ENCODE measurements at places on chromosomes 2 and 18. TPM values are rescaled to one million over a fixed set of nuclear protein-coding genes. Genes with fewer than 3 reads are reported as not detected.
A peak's percentile ranks its signal among the peaks of the same experiment; 100 is the strongest.

FBXO36 gene
- 3.4 TPM for total RNA-seq

NT5C1B gene
- total RNA-seq: not detected

- no peak overlapping the region for H3K4me3 ChIP-seq
- peaks cover 16% of the 10 kb centered on the region for H3K4me1 ChIP-seq
- peak; percentile 51 for DNase-seq
- no peaks in the 10 kb centered on the region for H3K36me3 ChIP-seq
- no peak overlapping the region for H3K27ac ChIP-seq
Measured at GRCh38 chr2:171086352-171087290, 74.1 kb downstream of the TLK1 start.

GRCh38 chr2:119149611-119150010 lies 8.9 kb downstream of the C1QL2 start:
- H3K4me1 ChIP-seq: peaks cover 6% of the 10 kb centered on the region
- H3K27ac ChIP-seq: no peak overlapping the region
- DNase-seq: no peak
- peaks cover 8% of the 10 kb centered on the region for H3K27me3 ChIP-seq
- no peaks in the 10 kb centered on the region for H3K36me3 ChIP-seq

DNA sequence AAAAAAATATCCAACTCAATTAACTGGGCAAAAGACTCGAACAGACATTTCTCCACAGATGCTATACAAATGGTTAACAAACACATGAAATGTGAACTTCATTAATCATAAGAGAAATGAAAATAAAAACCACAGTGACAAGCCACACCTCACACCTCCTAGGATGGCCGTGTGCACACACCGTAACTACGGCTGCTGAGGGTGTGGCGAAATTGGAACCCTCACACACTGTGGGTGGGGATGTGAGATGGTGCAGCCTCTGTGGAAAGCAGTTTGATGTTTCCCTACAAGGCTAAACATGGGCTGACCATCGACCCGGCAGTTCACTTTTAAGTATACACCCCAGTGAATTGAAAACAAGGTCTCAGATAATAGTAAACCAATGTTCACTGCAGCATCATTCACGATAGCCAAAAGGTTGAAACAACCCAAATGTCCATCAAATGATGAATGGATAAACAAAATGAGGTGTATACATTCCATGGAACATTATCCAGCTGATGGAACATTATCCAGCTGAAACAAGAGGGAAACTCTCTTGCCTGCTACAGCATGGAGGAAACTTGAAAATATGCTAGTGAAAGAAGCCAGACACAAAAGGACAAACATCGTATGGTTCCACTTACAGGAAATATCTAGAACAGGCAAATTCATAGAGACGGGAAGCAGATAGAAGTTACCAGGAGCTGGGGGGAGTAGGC lies 32.2 kb downstream of the ZAP70 start:
- H3K27ac ChIP-seq: peak overlapping the region; percentile 2
- DNase-seq: no peak
- H3K4me3 ChIP-seq: no peak overlapping the region
- peaks cover 7% of the 10 kb centered on the region for H3K36me3 ChIP-seq
- peaks cover 24% of the 10 kb centered on the region for H3K4me1 ChIP-seq
- peaks cover 8% of the 10 kb centered on the region for H3K27me3 ChIP-seq

- no peaks in the 10 kb centered on the region for H3K36me3 ChIP-seq
- H3K27me3 ChIP-seq: no peaks in the 10 kb centered on the region
- no peak for DNase-seq
- H3K4me1 ChIP-seq: peaks cover 2% of the 10 kb centered on the region
Measured at GRCh38 chr2:227608561-227609338, 5.9 kb downstream of the SCYGR3 start.

DNA sequence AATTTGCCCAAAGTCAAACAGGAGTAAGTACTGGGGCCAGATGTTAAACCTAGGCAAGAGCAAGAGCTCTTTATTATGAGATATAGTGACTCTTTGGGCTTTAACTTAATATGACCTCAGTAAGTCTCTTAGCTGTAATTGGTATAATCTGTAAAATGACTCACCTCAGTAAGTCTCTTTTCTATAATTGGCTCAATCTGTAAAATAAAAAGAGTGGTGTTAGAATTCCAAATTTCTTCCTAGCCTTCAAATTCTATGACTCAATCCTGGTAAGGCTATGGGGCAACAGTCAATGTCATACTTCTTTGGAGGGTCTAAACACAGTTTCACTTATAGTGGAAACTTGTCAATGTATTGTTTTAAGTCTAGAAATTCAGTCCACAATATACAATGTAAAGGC lies 1608.9 kb upstream of the PIK3C3 start:
- H3K4me1 ChIP-seq: no peaks in the 10 kb centered on the region
- no peaks in the 10 kb centered on the region for H3K27me3 ChIP-seq
- no peak for DNase-seq
- no peak overlapping the region for H3K4me3 ChIP-seq
- H3K27ac ChIP-seq: no peak overlapping the region
- no peaks in the 10 kb centered on the region for H3K36me3 ChIP-seq

DNA sequence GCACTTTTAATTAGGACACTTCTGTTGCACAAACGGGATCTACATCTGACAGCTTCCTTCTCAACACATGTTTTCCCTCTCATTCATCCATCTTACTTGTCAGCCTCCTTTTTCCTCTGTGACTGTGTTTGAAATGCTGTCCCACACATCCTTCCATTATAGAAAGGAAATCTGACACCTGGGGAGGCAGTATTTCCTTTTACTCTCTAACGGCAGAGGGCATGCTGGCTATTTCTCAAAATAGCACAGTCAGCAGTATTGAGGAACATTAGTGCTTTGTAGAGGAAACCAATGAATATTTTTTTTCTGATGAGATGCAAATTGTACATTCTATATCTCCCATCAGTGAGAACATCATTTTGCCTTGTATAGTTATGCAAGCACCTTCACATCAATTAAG lies 668.7 kb downstream of the SLC4A3 start:
- peak overlapping the region; percentile 6 for H3K27ac ChIP-seq
- peaks cover 2% of the 10 kb centered on the region for H3K27me3 ChIP-seq
- H3K4me1 ChIP-seq: peaks cover 12% of the 10 kb centered on the region

GRCh38 chr2:64751286-64752260 lies 97.9 kb upstream of the SERTAD2 start:
- H3K36me3 ChIP-seq: peaks cover 4% of the 10 kb centered on the region
- H3K27ac ChIP-seq: peak overlapping the region; percentile 79
- peak; percentile 98 for DNase-seq
- H3K4me3 ChIP-seq: peak overlapping the region; percentile 99
- peaks cover 5% of the 10 kb centered on the region for H3K27me3 ChIP-seq

DNA sequence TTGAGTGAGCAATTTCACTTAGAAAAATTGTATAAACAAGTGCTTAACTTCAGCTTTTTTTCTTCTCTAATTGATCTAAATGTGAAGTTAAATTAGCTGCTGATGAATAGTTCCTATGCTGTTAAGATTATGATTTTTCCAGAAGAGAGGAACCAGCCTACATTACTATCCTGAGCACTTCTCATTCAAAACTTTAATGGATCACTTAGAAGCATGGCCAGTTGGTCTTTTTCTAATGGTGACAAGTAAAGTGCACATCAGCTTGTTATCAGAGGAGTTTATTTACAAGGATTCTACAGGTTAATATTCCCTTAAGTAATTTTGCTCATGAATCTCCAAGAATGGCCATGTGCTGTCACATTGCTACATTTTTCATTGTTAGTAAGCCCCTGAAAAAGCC lies 37.1 kb downstream of the DCC start:
- H3K27me3 ChIP-seq: no peaks in the 10 kb centered on the region
- no peak overlapping the region for H3K4me3 ChIP-seq
- DNase-seq: no peak
- H3K27ac ChIP-seq: no peak overlapping the region
- H3K4me1 ChIP-seq: no peaks in the 10 kb centered on the region
- no peaks in the 10 kb centered on the region for H3K36me3 ChIP-seq

- no peaks in the 10 kb centered on the region for H3K36me3 ChIP-seq
- H3K27ac ChIP-seq: no peak overlapping the region
- H3K4me1 ChIP-seq: no peaks in the 10 kb centered on the region
- no peak for DNase-seq
- H3K27me3 ChIP-seq: peaks cover 4% of the 10 kb centered on the region
- H3K4me3 ChIP-seq: no peak overlapping the region
Measured at GRCh38 chr2:58122040-58122439, 75.4 kb downstream of the VRK2 start.

DNA sequence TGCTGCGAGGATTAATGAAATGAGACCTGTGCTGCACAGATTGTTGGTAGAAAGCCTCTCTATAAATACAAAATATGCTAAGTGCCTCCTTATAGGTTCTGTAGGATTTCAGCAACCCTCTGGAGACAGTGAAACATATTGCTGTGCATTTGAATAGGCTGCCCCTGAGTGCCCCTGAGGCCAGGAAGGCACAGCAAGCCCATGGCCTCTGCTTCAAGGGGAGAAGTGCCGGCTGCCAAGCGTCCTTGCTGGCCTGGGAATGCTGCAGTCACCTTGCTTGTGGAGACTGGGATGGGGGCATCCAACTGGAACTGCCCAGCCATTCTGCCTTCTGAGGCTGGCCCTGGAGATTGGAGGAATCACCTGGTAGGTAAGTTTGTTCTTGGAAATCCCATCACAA lies 397.2 kb upstream of the SMIM21 start:
- H3K27ac ChIP-seq: no peak overlapping the region
- DNase-seq: peak; percentile 32
- H3K4me3 ChIP-seq: no peak overlapping the region
- no peaks in the 10 kb centered on the region for H3K36me3 ChIP-seq
- no peaks in the 10 kb centered on the region for H3K27me3 ChIP-seq

DNA sequence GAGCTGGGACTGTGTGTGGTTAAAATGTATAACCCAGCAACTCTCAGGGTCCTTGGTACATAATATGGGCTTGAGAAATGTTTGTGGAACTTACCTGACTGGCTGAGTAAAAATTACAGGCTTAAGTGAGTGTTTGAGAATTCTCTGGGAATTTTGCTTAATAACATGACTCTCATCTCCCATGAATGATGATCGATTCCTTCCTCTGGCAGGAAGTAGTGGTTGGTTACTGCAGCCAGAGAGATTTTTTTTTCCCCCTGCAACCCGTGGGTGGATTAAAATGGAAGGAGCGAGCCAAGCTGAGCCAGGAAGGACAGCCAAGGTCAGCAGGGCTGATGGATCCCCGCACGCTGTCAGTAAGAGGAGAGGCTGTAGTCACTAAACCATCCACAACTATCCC lies 40.6 kb upstream of the RFX8 start:
- H3K27me3 ChIP-seq: peaks cover 3% of the 10 kb centered on the region
- peaks cover 7% of the 10 kb centered on the region for H3K36me3 ChIP-seq
- H3K27ac ChIP-seq: no peak overlapping the region
